ENCODE measurements at places on chromosomes 13 and 19.

GRCh38 chr13:20387441-20387971 is 138.2 kb downstream of the CRYL1 start:
- no peak for DNase-seq

GRCh38 chr13:27053210-27053884 is 118.3 kb downstream of the USP12 start:
- DNase-seq, result no peak

- no peak for DNase-seq
Measured at GRCh38 chr13:75271846-75272245, 210.1 kb downstream of the TBC1D4 start.

DNA sequence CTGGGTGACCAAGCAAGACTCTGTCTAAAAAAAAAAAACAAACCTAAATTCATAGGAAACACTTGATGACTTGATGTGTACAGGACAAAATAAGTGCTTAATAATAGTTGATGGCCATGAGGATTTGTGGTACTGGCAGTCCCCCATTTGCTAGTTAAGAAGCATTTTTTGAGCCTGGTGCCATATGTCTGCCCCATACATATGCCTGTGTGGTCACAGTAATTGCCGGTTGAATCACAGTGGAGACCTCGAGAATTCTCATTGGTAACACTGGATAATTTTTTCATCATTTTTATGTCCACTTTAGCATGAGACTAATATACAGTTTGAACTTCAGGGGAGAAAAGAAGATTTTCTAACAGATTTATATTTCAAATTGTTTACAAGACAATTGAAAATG is 79.2 kb downstream of the LRCH1 start:
- no peak for DNase-seq

DNA sequence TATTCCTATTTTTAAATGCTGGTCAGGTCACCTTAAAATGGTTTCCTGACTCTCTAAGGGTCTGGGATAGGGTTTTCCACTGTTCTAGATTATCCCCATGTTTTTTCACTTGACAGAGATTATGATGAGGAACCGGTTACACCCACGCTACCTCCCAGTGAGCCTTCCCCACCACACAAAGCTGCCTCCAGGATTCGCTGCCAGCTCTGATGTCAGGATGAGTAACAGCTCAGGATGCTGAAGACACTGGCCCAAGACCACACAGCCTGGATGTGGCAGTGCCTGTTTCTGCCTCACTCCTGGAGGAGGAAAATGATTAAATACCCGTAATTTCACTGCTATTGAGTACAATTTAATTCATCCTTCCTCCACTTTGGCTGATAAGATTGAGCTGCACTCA is 22.9 kb downstream of the ZNF114 start:
- DNase-seq, result no peak

GRCh38 chr19:41918095-41918494 is 10.2 kb downstream of the ERFL start:
- DNase-seq, result no peak

DNA sequence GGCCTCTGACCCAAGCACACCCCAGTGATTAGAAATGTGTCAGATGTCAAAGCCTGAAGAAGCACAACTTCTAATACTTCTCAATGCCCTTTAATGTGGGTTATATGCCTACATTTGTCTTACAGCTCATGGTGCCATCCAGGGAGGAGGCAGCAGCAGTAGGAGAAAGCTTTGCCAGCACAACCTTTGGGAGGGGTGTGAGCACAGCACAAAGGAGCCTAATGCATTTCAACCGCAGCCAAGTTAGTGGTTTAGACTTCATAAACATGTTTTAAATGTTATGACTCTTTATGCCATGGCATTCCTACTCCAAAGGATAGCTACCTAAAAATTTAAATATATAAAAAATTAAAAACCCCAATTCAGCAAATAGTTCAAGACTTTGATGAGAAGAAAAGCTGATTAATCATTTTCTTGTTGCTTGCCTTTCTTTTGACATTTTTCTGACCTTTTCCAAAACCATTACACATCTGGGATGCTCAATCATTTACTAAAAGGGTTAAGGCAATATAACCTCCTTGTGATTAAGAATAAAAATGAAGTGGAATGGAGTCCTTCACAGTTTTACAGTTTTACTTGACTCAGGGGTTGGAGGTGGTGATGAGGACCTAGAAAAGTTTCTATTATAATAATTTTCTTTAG is 142.7 kb downstream of the DLEU7 start:
- no peak for DNase-seq

DNA sequence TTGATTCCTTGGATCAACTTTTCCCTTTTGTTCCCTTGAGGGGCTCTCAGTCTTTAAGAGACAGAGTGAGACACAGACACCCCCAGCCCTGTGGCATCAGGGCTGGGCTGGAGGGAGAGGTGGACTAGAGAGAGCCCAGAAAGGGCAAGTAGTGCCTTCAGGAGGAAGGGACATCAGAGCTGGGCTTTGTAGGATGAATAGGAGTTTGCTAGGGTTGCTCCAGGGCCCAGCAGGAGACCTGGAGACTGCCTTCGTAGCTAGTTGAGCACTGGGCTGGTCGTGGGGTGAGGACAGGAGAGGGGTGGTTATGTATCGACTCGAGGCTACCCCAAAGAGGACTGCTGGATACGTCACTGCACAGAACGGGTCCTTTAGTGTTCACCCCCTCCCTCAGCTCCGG is 5.4 kb downstream of the MAP1S start:
- no peak for DNase-seq

DNA sequence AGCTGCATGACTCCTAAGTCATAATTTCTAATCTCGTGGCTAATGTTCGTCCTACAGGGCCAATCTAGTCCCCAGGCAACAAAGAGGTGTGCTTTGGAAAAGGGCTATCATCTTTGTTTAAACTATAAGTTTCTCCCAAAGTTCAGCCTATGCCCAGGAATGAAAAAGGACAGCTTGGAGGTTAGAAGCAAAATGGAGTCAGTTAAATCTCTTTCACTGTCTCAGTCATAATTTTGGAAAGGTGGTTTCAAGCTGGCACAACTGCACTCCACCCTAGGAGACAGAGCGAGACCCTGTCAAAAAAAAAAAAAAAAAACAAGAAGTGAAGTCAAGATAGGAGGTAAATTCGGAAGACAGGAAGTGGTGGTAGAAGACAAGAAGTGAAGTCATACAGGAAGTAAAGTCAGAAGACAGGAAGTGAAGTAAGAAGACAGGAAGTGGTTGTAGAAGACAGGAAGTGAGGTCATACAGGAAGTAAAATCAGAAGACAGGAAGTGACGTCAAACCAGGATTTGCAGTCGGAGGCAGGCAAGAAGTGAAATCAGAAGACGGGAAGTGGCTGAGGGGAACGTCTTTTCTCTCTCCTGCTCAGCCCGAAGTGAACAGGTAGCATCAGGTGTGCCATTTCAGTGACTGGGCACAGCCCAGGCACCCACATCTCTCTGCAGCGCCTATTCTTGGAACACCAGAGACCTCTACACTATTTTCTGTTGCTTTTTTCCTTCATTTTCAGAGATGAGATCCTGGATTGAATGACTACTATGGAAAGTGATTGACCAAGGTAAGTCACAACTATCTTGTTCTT is 32.2 kb downstream of the GP6 start:
- DNase-seq, result peak; percentile 12

- no peak for DNase-seq
Measured at GRCh38 chr19:31275068-31275334, 74.2 kb downstream of the TSHZ3 start.

DNA sequence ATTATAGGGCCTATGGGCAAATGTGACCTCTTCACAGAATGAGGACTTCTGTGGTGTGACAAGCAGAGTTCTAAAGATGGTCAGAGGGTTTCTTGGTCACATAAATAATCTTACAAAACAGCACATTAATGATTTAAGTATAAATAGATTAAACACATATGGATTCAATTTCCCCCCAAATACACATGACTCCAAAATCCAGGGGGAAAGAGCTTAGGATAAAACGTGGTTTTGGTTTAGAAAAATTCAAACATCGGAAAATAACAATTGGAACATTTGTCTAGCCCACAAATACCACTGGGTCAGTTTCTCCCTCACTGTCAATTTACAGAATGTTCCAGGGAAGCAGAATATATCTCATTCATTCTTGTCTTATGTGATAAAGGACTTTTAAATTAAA is 283.1 kb downstream of the COG6 start:
- no peak for DNase-seq

- no peak for DNase-seq
Measured at GRCh38 chr13:41597348-41598041, 140.1 kb downstream of the RGCC start.

- no peak for DNase-seq
Measured at GRCh38 chr13:87129602-87130300, 541.4 kb upstream of the SLITRK5 start.

- no peak for DNase-seq
Measured at GRCh38 chr19:2191456-2192310, 27.9 kb downstream of the DOT1L start.

DNA sequence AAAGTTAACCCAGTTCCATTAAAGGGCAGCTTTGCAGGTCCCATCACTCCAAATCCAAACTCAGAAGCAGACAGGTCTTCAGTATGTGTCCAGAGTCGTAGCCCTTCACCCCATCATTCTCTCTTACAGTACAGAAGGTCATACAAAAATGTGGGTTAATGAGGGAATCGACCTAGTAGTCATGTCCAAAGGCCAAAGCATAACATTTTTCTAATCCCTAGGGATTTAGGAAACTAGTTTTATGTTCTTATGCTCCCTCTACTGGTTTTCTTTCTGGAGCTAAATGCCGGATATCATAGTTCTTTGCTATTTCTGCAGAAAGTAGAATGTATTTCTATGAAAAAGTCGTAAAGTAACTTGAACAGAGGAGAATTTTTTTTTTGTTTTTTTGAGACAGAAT is 72.2 kb downstream of the DHRS12 start:
- DNase-seq, result no peak

GRCh38 chr19:55034751-55035150 is 3.3 kb downstream of the GP6 start:
- no peak for DNase-seq

DNA sequence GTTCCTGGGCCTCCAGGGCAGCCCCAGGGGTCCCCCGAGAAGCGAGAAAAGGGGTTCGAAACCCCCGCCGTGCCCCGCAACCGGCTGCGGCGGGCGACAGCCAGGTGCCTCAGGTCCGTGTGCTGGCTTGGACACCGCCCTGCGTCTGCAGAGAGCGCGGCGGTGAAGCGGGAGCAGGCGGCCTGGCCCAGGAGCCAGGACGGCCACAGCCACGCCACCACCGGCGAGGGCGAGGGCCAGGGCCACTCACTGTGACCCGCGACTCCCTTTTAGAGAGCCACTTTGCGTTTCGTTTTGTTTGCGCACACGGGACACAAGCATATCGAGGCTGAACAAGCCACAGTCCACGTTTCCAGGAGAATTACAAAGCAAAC is 110.4 kb downstream of the CRYL1 start:
- no peak for DNase-seq

GRCh38 chr19:5837761-5838352 is 1.6 kb downstream of the FUT6 start:
- DNase-seq, result no peak

- no peak for DNase-seq
Measured at GRCh38 chr13:86282442-86282841, 483.2 kb upstream of the SLITRK6 start.

DNA sequence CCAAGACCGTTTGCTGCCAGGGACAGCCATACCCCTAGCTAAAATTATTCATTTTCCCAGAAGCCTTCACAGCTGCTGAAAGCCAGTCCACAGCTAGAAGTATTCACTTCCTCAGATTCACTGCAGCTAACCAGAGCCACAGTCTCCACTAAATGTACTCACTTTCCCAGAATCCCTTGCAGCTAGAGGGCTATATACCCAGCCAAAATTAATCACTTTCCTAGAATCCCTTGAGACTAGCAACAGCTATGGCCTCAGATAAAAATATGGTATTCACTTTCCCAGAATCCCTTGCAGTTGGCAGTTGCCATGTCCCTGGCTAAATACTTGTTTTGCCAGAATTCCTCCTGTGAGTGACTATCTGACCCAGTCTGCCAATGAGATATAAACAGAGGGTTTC is 13.8 kb upstream of the MEIS3 start:
- no peak for DNase-seq

DNA sequence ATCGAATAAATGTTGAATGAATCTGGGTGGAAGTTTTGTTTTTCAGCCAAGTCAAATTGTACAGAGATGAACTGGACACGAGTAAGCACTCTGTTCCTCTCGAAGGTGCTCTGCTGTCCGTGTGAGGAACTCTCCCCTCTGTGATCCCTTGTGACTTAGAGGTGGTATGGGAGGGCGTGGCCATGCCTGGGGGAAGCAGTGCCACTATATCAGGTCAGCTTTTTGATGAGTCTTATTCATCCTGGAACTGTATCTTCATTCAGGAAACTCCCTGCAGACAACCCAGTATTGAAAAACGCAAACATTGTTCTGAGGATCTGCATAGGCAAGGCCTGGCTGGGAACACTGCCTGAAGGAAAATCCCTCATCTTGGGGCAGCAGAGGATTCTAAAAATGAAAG is 45.7 kb upstream of the FLT1 start:
- DNase-seq, result no peak

GRCh38 chr19:33621811-33622504 is at the start of gene CHST8:
CHST8 (plus strand) TSS chr19:33621953; CDS start chr19:33689262, 67,309 bp downstream.
- DNase-seq, result no peak

DNA sequence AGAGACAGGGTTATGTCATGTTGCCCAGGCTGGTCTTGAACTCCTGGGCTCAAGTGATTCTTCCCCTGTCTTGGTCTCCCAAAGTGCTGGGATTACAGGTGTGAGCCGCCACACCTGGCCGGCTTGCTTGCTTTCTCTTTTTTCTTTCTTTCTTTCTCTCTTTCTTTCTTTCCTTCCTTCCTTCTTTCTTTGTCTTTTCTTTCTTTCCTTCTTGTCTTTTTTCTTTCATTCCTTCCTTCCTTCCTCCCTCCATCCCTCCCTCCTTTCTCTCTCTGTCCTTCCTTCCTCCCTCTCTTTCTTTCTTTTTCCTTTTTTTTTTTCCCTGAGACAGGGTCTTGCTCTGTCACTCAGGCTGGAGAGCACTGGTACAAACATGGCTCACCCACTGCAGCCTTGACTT is 6.8 kb upstream of the BTBD2 start:
- DNase-seq, result no peak

GRCh38 chr13:20369886-20370361 is 137.8 kb upstream of the GJB6 start:
- no peak for DNase-seq

DNA sequence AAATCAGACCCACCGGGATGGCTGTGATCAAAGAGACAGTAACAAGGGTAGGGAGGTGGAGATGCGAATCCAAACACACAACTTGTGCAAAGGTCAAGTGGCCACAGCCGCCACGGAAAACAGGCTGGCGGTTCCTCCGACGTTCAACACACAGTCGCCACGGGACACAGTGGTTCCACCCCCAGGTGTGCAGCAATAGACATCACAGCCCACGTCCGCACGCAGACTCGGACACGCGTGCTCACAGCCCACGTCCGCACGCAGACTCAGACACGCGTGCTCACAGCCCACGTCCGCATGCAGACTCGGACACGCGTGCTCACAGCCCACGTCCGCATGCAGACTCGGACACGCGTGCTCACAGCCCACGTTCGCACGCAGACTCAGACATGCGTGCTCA is 70.1 kb downstream of the RASA3 start:
- no peak for DNase-seq

DNA sequence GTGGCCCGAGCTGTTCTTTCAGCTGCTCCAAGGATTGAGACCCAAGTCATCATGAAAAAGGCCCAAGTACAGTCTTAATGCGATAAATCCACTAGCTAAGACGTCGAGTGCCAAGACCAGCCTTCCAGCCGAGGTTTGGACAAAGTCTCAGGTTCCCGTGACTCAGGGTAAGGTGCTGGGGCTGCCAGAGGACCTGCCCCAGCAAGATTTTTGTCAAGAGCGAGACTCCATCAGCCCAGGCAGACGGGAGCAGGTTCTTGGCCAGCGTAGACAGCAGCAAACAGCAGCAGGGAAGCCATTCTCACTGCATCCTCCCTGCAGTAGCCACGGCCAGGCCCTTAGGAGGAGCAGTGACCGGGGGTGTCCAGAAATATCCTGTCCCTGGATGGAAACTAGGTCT is 3.4 kb downstream of the FEM1A start:
- no peak for DNase-seq
